ENCODE measurements at places on chromosomes 3 and 15. TPM values are rescaled to one million over a fixed set of nuclear protein-coding genes. Genes with fewer than 3 reads are reported as not detected.

SLC28A2 gene
- not detected for total RNA-seq

DUOXA1 gene
- 0.46 TPM for total RNA-seq

TMIE gene
- 1.2 TPM for total RNA-seq

LMAN1L gene
- 0.53 TPM for total RNA-seq

POPDC2 gene
- 7.2 TPM for total RNA-seq

CCR8 gene
- 1.7 TPM for total RNA-seq

SLC28A1 gene
- total RNA-seq, result not detected

SLC9C1 gene
- not detected for total RNA-seq

TRAIP gene
- total RNA-seq, result 47.2 TPM

BFSP2 gene
- total RNA-seq, result not detected

NANOGP8 gene
- not detected for total RNA-seq

NR2E3 gene
- total RNA-seq, result not detected

OIP5 gene
- total RNA-seq, result 15.3 TPM

ZMYND10 gene
- total RNA-seq, result 1.2 TPM

MLH1 gene
- total RNA-seq, result 81.8 TPM

GOLGA6L25 gene
- total RNA-seq, result not detected
